Pancreas (tissue), 10 donors: ENCODE measurements at places on chromosomes 6 and 20. TPM values are rescaled to one million over a fixed set of nuclear protein-coding genes. Genes with fewer than 3 reads are reported as not detected.

The CTAGE9 gene
- not detected for total RNA-seq

The MATN4 gene
- total RNA-seq = 2.2 TPM

The ADGRF5 gene
- 2.8 TPM for total RNA-seq

The HLA-DPB1 gene
- total RNA-seq = 11.8 TPM

The UST gene
- 17.6 TPM for total RNA-seq

The SMPDL3A gene
- total RNA-seq = 11.0 TPM

The TUBB1 gene
- 0.21 TPM for total RNA-seq

The ERVFRD-1 gene
- 0.09 TPM for total RNA-seq

The PNLDC1 gene
- 0.35 TPM for total RNA-seq

The PSORS1C1 gene
- 1.4 TPM for total RNA-seq

The SAMD5 gene
- total RNA-seq = 0.54 TPM

The IL20RA gene
- 8.9 TPM for total RNA-seq

The POPDC3 gene
- 0.35 TPM for total RNA-seq

The FAM209B gene
- total RNA-seq = not detected

The SCGN gene
- 24.2 TPM for total RNA-seq

The SOX4 gene
- 15.1 TPM for total RNA-seq

The INSM1 gene
- 1.1 TPM for total RNA-seq

The LY6G6C gene
- total RNA-seq = not detected

The BMP6 gene
- 0.14 TPM for total RNA-seq

The RIPOR2 gene
- 0.51 TPM for total RNA-seq

The CAP2 gene
- total RNA-seq = 2.9 TPM

The SLC17A2 gene
- 0.21 TPM for total RNA-seq

The SLC52A3 gene
- total RNA-seq = 0.67 TPM

The ARFGEF3 gene
- 19.0 TPM for total RNA-seq

The CCN5 gene
- total RNA-seq = 0.14 TPM

The C4A gene
- 466 TPM for total RNA-seq

The GGTLC1 gene
- total RNA-seq = not detected

The TFAP2B gene
- total RNA-seq = not detected

The CLIC5 gene
- total RNA-seq = 0.97 TPM

The DEFB132 gene
- total RNA-seq = not detected

The EYA2 gene
- total RNA-seq = 1.1 TPM

The MYLK2 gene
- 2.8 TPM for total RNA-seq

The SAMD10 gene
- total RNA-seq = 1.3 TPM

The GGT7 gene
- 13.0 TPM for total RNA-seq

The HM13 gene
- total RNA-seq = 191 TPM

The HCRTR2 gene
- total RNA-seq = not detected

The LST1 gene
- 3.4 TPM for total RNA-seq

The MMUT gene
- 13.1 TPM for total RNA-seq

The CDSN gene
- not detected for total RNA-seq

The NR2E1 gene
- 0.06 TPM for total RNA-seq

The HLA-DRB1 gene
- total RNA-seq = 34.4 TPM

The PAX1 gene
- total RNA-seq = not detected

The WFDC2 gene
- 49.5 TPM for total RNA-seq

The NPBWR2 gene
- not detected for total RNA-seq

The ISM1 gene
- total RNA-seq = 2.5 TPM

The CRIP3 gene
- total RNA-seq = 0.85 TPM

The OXT gene
- not detected for total RNA-seq

The RNF39 gene
- 0.55 TPM for total RNA-seq

The MYL9 gene
- 23.9 TPM for total RNA-seq

The PRICKLE4 gene
- 1.4 TPM for total RNA-seq

The SPATA25 gene
- 0.78 TPM for total RNA-seq

The CSNK2B gene
- total RNA-seq = 57.3 TPM

The MOG gene
- not detected for total RNA-seq

The MAPK13 gene
- total RNA-seq = 33.9 TPM

The FERMT1 gene
- total RNA-seq = 3.1 TPM

The B3GAT2 gene
- not detected for total RNA-seq

The SLC4A11 gene
- 0.46 TPM for total RNA-seq
